ENCODE measurements at places on chromosomes 7 and 10.

DNA sequence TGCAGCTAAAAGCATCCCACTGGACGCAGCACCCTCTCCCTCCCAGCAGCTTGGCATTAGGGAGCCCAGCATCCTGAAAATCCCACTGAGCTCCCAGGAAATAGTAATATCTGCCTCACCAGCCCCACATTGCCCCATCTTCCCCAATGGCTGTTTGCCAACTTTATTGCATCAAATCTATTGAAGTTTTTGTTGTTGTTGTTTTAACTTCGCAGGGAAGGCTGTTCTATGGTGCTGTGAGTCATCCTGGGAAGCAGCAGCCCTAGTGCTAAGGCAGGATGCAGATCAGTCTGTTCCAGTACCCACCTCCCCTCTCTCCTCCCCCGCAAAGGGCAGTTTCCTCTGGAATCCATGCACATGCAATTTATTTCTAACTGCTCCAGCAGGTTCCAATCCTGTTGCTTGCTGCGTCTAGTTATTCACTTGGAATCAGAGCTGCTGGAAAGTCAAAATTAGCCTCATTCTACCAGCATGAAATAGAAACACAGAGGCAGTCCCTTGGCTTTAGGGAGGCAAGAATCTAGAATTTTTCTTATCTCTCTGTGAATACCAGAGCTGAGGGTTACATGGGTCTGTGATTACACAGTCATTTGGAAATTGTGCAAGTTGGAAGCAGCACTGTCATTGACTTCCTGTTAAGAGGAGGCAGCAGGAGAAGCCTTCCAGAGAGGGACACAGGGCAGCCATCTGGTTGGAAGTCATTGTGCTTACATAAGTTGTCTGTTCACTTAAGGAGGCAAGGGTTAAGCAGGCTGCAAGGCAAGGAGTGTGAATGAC, 115.9 kb upstream of the CACUL1 start:
- no peak for DNase-seq

DNA sequence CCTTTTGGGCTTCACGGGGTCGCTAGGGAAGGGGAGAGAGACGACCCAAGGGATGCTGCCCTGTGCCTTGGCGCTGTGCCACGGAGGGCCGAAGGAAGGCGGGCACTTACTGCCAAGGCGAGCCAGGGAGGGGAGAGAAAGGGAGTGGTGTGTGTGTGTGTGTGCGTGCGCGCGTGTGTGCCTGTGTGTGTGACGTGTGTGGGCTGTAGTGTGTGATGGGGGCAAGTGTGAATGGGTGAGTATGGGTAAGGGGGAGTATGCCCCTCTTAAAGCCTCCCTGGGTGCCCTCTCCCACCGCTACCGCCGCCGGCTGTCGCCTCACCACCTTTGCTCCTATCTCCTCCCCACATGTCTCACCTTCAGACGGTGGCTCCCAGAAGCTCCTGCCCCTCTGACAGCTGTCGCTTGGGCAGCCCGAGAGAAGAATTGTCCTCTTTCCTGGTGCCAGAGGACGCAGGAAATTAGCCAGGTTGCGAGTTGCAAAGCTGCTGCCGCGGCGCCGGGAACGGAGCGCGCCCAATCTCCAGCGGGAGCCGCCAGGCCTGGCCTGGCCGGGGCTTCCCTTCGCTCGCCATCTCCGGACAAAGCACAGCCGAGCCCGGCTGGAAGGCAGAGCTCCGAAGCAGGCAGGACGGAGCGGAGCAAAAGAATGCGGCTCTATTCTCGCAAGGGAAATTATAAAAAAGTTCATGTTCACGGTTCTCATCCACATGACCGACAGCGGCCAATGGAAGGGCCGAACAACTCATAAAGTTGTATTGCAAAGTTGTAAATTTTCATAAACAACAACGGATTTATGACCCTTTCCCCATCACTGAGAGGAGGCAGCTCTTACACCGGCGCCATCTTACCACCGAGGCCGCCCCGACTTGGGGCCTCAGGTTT, at the start of gene HOXA3:
TSS of gene HOXA3 (minus strand) at position 653 of the 885 bp plus-strand sequence. CDS start 41,943 bp downstream, outside the sequence.
- DNase-seq: no peak

- no peak for DNase-seq
These were observed 173.3 kb downstream of the LSM5 start for GRCh38 chr7:32316839-32317238.

- no peak for DNase-seq
These were observed 536.6 kb downstream of the GALNT17 start for GRCh38 chr7:71668572-71668971.
